ENCODE measurements at places on chromosomes 3 and 15.

GRCh38 chr3:51830836-51831385 is 30.5 kb upstream of the IQCF2 start:
- DNase-seq = no peak

DNA sequence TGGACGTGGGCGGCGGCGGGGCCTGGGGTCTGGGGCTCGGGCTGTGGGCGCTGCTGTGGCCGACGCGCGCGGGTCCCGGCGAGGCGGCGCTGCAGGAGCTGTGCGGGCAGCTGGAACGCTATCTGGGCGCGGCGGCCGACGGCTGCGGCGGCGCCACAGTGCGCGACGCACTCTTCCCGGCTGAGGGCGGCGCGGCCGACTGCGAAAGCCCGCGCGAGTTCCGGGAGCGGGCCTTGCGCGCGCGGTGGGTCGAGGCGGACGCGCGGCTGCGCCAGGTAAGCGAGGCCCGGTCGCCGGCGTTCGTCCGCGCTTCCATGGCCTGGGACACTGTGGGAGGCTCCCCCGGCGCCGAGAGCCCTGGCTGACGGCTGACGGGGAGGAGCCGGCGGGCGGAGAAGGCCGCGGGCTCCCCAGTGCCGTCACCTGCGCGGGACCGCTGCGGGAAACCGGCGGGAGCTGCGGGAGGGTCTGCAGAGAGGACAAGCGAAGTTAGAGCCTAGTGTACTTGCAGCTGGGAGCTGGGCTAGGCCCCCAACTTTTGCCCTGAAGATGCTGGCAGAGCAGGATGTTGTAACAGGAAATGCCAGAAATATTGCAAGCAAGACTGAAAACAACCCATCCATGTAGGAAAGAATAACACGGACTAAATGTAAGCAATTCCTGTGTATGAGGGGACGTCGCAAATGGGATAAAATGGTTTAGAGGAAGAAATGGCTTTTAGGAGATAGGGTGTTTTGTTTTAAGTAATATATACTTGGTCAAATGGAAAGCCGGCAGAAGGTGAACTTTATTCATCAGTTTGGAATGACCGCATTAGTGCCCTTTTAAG is 847 bp downstream of the WHAMM start:
- peak; percentile 39 for DNase-seq

GRCh38 chr3:178386880-178387279 is 149.4 kb upstream of the KCNMB2 start:
- no peak for DNase-seq

- no peak for DNase-seq
These were observed 15.8 kb downstream of the CLK3 start for GRCh38 chr15:74631408-74631807.

GRCh38 chr3:53137221-53137620 is 7.0 kb upstream of the RFT1 start:
- DNase-seq = no peak

DNA sequence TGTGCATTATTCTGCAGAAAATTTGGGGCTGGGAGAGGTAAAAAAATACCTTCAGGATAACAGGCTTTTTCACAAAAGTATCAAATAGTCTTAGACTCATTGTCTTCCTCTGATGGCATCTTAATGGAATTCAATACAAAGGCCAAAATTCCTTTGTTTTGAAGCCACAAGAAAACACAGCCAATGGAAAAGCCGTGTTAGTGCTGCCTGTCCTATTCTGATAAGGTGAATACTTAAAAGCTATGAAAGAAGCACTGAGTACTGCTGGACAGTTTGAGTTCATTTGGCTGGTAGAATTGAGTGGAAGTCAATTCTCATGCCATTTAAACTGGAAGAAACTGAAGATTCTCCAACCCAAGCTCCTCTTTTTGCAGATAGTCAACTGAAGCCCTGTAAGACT is 395.3 kb upstream of the TPRG1 start:
- peak; percentile 39 for DNase-seq

DNA sequence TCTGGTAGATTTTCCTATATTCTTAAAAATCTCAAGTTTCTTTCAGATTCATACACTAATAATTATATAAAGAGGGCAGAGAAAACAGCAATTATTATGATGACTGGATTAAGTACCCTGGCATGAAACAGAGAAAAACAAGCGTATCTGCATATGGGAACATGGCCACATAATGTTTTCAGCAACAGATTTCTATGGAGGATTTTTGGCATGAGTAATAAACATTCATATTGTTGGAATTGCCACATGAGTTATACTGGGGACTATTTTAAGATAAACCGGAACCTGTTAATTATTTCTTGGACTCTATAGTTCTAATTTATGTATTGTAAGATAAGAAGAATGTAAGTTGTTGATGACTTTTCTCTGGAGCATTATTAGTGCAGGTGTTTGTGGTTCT is 112.7 kb downstream of the OXSM start:
- DNase-seq = no peak

GRCh38 chr15:68211656-68212320 is 6.7 kb upstream of the CALML4 start:
- no peak for DNase-seq

DNA sequence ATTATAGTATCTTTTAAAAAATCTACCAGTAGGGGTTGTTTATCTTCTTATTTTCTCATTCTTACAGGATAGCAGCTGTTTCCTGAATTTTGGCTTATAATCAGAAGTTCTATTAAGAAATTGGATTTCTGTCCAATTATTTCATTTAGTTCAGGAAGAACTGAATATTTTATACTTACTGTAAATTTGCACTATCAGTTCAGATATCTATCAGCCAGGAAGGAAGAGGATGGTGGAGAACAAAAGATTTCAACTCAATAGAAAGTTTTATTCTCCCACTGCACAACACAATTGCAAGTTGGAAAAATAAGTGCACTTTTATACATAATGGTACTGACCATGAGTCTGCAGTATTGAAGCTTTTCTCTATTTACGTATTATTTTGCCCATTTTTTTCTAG is 400.9 kb downstream of the PLOD2 start:
- DNase-seq = no peak
